ENCODE measurements at places on chromosomes 16 and 17. TPM values are rescaled to one million over a fixed set of nuclear protein-coding genes. Genes with fewer than 3 reads are reported as not detected.

Gene UBE2I
- 105 TPM for polyA plus RNA-seq

Gene PDILT
- polyA plus RNA-seq: 0.16 TPM

Gene DRC3
- polyA plus RNA-seq: 3.3 TPM

Gene PRSS27
- polyA plus RNA-seq: 6.5 TPM

Gene PRKCB
- polyA plus RNA-seq: 21.9 TPM

Gene MEFV
- polyA plus RNA-seq: 0.80 TPM

Gene CCL2
- 165 TPM for polyA plus RNA-seq

Gene GHDC
- 19.6 TPM for polyA plus RNA-seq

Gene KSR1
- 32.8 TPM for polyA plus RNA-seq

Gene UNK
- 31.6 TPM for polyA plus RNA-seq

Gene HOXB6
- 1.0 TPM for polyA plus RNA-seq

Gene VTN
- polyA plus RNA-seq: 0.59 TPM

Gene NUDT16L1
- polyA plus RNA-seq: 37.1 TPM

Gene HSF4
- 50.8 TPM for polyA plus RNA-seq

Gene OTOA
- polyA plus RNA-seq: 1.3 TPM

Gene IL17C
- polyA plus RNA-seq: 0.09 TPM

Gene CCDC200
- 0.39 TPM for polyA plus RNA-seq

Gene MT2A
- polyA plus RNA-seq: 2,040 TPM

Gene PYY
- polyA plus RNA-seq: 6.8 TPM

Gene TPSG1
- 0.14 TPM for polyA plus RNA-seq

Gene MT3
- polyA plus RNA-seq: 13.1 TPM

Gene TEX14
- polyA plus RNA-seq: 0.46 TPM

Gene PRCD
- polyA plus RNA-seq: 16.8 TPM

Gene ARSG
- 2.6 TPM for polyA plus RNA-seq

Gene DNAAF1
- 3.1 TPM for polyA plus RNA-seq

Gene ADGRG3
- 0.94 TPM for polyA plus RNA-seq

Gene RAMP2
- 22.1 TPM for polyA plus RNA-seq

Gene TRAPPC1
- 137 TPM for polyA plus RNA-seq

Gene BAHCC1
- polyA plus RNA-seq: 7.3 TPM

Gene JUP
- polyA plus RNA-seq: 87.6 TPM

Gene FOXN1
- polyA plus RNA-seq: 6.5 TPM

Gene SPATA22
- 0.46 TPM for polyA plus RNA-seq

Gene TSPAN10
- 1.8 TPM for polyA plus RNA-seq

Gene PDIA2
- 1.8 TPM for polyA plus RNA-seq

Gene CTU2
- polyA plus RNA-seq: 18.6 TPM

Gene CNGB1
- 0.43 TPM for polyA plus RNA-seq

Gene C1QTNF8
- 0.05 TPM for polyA plus RNA-seq

Gene KRTAP17-1
- polyA plus RNA-seq: 0.11 TPM

Gene CPNE7
- 9.6 TPM for polyA plus RNA-seq

Gene JPH3
- 0.09 TPM for polyA plus RNA-seq

Gene CCL5
- 27.4 TPM for polyA plus RNA-seq

Gene MILR1
- 6.2 TPM for polyA plus RNA-seq

Gene PPP1R1B
- 1.3 TPM for polyA plus RNA-seq

Gene SLC38A7
- polyA plus RNA-seq: 8.6 TPM

Gene GPR179
- polyA plus RNA-seq: 0.05 TPM

Gene SKAP1
- polyA plus RNA-seq: 64.4 TPM

Gene CLDN9
- polyA plus RNA-seq: 0.98 TPM
